K562 (cell line): ENCODE measurements at places on chromosomes 4 and X. TPM values are rescaled to one million over a fixed set of nuclear protein-coding genes. Genes with fewer than 3 reads are reported as not detected.

- DNase-seq: no peak
These were observed 9.9 kb upstream of the SLC25A43 start for GRCh38 chrX:119389214-119389613.

DNA sequence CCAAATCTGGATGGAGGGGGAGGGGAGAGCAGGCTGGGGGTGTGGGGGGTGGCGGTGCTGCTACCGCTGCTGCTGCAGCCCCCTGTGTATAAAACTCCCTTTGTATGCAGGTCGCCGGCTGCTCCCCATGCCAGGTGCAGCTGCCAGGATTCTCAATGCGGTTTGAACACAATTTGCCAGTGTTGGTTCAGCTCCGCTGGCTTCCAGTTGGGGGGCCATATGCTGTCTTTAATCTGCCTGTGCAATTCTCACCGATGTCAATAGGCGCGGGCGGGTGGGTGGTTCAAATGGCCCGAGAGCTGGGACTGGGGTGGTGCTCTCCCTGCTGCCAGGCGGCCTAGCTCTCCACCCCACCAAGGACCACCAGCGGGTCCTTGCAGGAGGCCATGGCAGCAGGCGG, 257.6 kb downstream of the BCOR start:
- DNase-seq: no peak

- DNase-seq: peak; percentile 43
These were observed 685 bp downstream of the RAB9B start for GRCh38 chrX:103831342-103831802.

GRCh38 chrX:68831405-68832100, 2.7 kb downstream of the EFNB1 start:
- DNase-seq: no peak

DNA sequence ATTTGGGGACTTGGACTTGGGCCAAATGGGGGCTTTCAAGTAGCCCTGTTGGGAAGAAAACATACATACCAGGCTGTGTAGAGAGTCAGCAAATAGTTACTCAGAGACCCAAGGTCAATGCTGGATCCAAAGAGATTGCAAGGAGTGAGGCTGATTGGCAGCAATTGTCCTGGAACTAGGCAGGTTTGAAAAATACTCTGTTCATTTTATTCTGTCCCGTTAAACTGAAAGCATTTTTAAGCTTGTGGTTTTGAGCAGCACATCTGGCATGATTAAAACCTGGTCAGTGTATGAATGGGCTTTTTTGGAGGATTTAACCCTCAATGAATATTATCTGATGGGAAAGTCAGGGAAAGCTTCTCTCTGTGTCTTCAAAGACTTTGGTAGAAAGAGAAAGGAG, 294.3 kb upstream of the BOD1L1 start:
- no peak for DNase-seq

GRCh38 chr4:59971952-59972351, 1228.2 kb upstream of the ADGRL3 start:
- no peak for DNase-seq

GRCh38 chr4:132662456-132662855, 486.6 kb upstream of the PCDH10 start:
- DNase-seq: no peak

Gene CPE
- 0.11 TPM in 1 of 2 replicates, not detected in the other for polyA plus RNA-seq

DNA sequence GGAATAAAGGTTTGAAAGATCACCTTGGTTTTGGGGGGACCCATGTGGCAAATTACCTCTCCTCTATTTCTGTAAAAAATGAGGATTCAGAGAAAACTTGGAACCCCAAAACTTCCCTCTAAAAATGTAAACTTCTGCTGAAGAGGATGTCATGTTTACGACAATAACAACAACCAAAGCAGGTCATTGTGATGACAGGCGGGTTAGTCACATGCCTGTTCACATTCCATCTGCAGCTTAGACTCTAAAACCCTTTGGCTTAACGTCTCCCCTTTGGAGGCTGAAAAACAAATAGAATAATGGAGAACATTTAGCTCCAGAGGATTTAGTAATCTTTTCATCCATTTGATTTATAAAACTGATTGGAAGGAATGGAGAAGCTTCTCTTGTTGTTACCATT, 75.0 kb upstream of the FAM9C start:
- no peak for DNase-seq

DNA sequence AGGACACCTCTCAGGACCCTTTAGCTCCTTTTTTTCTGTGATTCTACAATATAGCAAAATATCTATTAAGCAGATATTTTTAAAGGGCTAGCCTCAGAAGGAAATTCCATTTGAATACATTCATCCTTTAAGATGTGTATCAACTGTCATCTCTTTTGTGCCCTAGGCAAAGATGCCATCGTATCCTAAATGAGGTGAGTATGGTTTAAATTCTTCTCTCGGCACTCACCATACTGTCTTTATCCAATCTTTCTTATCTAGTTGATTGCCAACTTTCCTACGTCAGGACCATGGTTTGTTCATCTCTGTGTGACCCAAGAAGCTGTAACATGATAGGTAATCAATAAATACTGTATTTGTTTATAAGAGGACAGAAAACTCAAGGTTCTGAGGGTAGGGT, 176.0 kb downstream of the LDB2 start:
- no peak for DNase-seq

DNA sequence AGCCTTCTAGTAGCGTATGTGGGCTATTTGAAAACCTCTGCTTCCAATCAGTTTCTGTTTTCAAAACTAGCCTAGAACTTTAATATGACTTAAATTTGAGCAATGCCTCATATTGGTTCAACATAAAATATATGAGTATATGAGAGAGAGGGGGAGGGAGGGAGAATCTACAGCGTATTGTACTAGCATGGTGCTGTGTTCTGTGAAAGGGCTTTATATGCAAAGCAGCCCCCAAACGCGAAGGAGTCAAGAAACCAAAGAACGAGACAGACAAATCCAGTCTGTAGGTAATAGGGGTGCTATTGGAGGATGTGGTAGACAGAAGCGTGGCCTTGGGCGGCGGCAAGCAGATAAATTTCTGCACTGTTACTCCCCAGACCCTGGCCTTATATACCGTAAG, 784 bp upstream of the ANXA5 start:
- DNase-seq: no peak

Gene TIMM8A
- polyA plus RNA-seq: 41.1 and 47.6 TPM in 2 replicates

Gene BCAP31
- polyA plus RNA-seq: 175 and 176 TPM in 2 replicates

DNA sequence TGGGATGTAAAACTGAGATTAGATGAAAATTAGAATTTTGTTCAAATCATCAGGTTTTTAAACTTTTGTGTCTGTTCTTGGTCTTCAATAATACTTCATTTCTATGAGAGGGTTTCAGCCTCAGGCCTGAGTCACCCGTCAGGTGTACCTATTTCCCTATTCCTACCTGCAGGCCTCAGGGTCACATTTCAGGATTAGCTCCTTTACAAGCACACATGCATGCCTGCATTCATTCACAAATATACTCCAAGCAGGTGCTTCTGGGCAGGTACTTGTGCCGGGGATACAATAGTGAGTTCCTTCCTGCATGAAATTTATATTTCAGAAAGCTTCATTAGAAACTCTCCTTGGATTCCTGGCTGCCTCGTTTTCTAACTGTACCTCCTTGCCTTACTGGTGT, 114.9 kb downstream of the SHISA3 start:
- no peak for DNase-seq

Gene MSX1
- polyA plus RNA-seq: 6.0 and 8.3 TPM in 2 replicates

Gene UGT2B7
- not detected in 2 replicates for polyA plus RNA-seq

DNA sequence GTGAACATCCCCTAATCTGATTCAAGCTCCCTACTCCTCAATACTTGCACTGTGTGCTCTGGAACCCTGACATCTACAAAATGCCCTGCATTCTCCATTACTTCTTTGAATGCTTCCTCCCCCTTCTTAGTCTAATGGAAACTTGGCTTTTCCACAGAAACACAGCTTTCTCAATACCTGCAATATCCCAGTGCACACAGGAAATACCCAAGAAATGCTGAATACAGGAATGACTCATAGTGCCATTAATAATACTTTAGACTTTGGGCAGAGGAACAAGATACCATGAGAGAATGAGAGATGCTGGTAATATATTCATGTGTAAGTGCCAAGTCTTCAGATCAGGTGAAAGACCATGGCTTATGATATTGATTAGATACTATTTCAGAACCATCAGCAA, 5.6 kb downstream of the QRFPR start:
- no peak for DNase-seq

- no peak for DNase-seq
These were observed 95.7 kb upstream of the AFAP1 start for GRCh38 chr4:8035371-8035780.
